Mammary epithelial cell (primary cell): ENCODE measurements at places on chromosomes 2 and 18. TPM values are rescaled to one million over a fixed set of nuclear protein-coding genes. Genes with fewer than 3 reads are reported as not detected.
A peak's percentile ranks its signal among the peaks of the same experiment; 100 is the strongest.

The NT5C1B gene
- not detected for polyA plus RNA-seq

The RAB12 gene
- 10.3 TPM for polyA plus RNA-seq

The MROH2A gene
- 0.10 TPM for polyA plus RNA-seq

The COLEC12 gene
- not detected for polyA plus RNA-seq

GRCh38 chr2:61456070-61456745 lies 14.7 kb downstream of the USP34 start:
- DNase-seq: no peak

DNA sequence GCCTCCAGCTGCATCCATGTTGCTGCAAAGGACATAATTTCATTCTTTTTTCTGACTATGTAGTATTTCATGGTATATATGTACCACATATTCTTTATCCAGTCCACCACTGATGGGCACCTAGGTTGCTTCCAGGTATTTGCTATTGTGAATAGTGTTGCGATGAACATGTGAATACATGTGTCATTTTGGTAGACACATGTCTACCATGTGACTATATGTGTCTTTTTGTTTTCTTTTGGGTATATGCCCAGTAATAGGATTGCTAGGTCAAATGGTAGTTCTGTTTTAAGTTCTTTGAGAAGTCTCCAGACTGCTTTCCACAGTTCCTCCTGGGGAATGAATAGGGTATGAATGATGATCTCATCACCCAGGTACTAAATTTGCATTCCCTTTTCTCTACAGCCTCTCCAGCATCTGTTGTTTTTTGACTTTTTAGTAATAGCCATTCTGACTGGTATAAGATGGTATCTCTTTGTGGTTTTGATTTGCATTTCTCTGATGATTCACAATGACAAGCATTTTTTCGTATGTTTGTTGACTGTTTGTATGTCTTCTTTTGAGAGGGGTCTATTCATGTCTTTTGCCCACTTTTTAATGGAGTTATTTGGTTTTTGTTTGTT lies 35.6 kb upstream of the FEZ2 start:
- DNase-seq: peak; percentile 59

- DNase-seq: peak; percentile 26
These were observed 40.6 kb upstream of the PGAP1 start for GRCh38 chr2:196967116-196967515.

DNA sequence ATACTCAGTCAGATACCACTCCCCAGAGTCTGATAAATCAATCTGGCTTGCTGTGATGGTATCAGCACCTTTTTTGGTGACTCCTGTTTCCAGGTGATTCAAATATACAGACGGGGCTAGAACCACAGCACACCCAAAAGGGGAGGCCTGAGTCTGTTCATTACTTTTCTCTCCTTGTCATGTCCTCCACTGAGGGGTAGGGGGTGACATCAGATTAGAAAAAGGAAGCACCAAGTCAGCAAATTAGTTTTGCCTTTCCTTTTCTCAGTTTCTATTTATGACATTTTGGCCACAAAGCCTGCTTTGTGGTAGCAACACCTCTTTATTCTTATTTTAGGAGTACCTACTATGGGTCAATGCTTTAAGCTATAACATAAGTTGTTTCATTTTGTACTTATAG lies 127.4 kb downstream of the CCDC102B start:
- peak; percentile 35 for DNase-seq

GRCh38 chr2:216375286-216375685 lies 3.0 kb upstream of the MARCHF4 start:
- DNase-seq: no peak

- DNase-seq: no peak
These were observed 31.0 kb upstream of the KCNF1 start for GRCh38 chr2:10880586-10881321.

- DNase-seq: no peak
These were observed 529.1 kb upstream of the MEX3C start for GRCh38 chr18:51726614-51727013.

GRCh38 chr2:191291471-191291870 lies 46.3 kb downstream of the MYO1B start:
- DNase-seq: no peak

- DNase-seq: no peak
These were observed 3.5 kb upstream of the PPP1CB start for GRCh38 chr2:28748176-28748575.

DNA sequence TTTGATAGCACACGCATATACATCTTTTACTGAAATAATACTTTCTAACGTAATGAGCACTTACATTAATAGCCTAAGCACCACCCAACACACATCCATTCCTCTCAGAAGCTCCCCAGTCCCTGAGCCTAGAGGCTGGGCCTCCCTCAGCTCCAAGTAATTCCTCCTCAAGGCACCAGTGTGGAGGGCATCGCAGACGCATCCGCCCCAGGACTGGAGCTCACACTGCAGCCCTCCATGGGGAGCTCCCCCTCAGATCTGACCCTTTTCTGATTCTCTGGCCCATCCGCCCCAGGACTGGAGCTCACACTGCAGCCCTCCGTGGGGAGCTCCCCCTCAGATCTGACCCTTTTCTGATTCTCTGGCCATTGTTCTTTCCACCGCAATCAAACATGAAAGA lies 60.4 kb upstream of the SNTG2 start:
- DNase-seq: no peak

DNA sequence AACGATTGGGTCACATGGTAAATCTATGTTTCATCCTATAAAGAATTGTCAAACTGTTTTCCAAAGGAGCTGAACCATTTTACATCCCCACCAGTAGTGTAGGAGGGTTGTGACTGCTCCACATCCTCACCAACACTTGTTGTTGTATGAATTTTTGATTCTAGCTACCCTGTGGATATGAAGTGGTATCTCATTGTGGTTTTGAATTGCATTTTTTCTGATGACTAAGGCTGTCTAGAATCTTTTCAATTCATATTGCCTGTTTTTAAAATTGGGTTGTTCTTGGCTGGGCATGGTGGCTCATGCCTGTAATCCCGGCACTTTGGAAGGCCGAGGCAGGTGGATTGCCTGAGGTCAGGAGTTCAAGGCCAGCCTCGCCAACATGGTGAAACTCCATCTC lies 44.5 kb downstream of the TXNL1 start:
- DNase-seq: peak; percentile 64
